ENCODE measurements at places on chromosomes 7 and 10. TPM values are rescaled to one million over a fixed set of nuclear protein-coding genes. Genes with fewer than 3 reads are reported as not detected.
A peak's percentile ranks its signal among the peaks of the same experiment; 100 is the strongest.

Gene SERPINE1
- 181 TPM for polyA plus RNA-seq

GRCh38 chr10:36177071-36177470, 535.0 kb upstream of the FZD8 start:
- DNase-seq: no peak

GRCh38 chr7:151796091-151796870, 80.6 kb downstream of the PRKAG2 start:
- DNase-seq: peak; percentile 41

- DNase-seq: no peak
These were observed 26.2 kb downstream of the PWWP2B start for GRCh38 chr10:132422903-132423825.

DNA sequence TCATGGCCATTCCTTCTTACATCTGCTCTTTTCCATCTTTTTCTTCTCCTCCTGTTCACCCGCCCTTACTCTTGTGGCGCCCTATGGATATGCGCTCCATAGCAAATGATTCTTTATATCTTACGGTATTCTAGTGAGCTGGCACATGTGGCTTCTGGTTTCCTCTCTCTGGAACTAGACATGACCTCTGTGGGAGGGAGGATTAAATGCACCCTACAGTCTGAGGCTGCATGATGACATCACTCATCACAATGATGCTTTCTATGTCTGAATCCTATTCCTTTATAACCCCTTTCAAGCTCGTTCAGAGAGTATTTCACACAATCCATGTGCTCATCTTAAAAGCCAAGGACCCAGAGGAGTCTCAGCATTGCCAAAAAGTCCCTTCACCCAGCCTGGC, 153.3 kb downstream of the EGFR start:
- DNase-seq: no peak
